ENCODE measurements at places on chromosomes 2 and 18.

- DNase-seq, result no peak
Measured at GRCh38 chr2:5020116-5020875, 671.9 kb upstream of the SOX11 start.

DNA sequence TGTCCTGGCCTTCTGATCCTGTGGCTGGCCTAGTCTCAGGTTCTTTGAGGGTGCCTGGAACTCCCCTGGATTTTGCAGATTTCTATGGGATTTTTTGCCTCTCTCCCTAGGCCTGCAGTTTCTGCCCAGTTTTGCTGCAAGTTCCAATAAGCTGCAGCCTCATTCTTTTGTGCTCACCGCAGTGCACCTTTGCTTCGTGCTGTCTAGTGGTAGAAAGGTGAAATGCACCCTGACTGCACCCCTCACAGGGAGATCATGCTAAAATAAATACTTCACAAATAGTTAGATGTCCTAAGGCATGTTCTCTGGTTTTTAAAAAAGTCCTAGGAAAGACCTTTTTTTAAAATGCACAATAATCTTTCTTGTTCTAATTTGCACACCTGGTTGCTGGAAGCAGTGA, 72.5 kb downstream of the GNAL start:
- DNase-seq, result no peak

- no peak for DNase-seq
Measured at GRCh38 chr2:151775057-151775740, 40.9 kb upstream of the NEB start.

GRCh38 chr2:15967415-15968279, 27.3 kb downstream of the MYCN start:
- DNase-seq, result no peak

- no peak for DNase-seq
Measured at GRCh38 chr2:223918671-223919134, 26.4 kb downstream of the WDFY1 start.

DNA sequence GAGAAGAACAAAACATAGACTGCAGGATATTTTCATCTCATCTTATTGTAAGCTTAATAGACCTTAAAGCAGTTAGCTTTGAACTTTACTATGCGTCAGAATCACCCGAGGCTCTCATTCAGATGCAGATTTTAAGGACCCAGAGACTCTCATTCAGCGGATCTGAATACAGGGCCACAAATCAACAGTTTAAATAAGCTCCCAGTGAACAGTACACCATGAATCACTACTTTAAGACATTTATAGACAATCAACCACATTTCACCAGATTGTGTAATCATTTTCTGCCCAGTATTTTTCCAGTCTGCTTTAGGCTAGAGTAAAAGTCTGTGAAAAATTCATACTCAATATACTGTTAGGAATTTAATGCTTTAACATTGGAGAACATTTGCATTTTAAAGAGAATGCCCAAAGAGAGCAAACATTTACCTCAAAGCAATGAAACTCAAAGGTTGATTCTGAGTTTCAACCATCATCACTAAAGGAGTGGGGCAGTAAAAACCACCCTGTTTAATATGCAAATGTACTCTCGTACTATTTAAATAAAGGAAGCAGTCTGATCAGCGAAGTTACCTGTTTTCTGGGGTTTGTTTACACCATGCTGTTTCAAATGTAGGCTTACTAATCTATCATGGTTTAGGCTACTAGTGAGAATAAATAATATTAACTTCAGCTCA, 11.0 kb upstream of the ALPK2 start:
- no peak for DNase-seq

- DNase-seq, result no peak
Measured at GRCh38 chr18:5122272-5122671, 74.8 kb downstream of the AKAIN1 start.

DNA sequence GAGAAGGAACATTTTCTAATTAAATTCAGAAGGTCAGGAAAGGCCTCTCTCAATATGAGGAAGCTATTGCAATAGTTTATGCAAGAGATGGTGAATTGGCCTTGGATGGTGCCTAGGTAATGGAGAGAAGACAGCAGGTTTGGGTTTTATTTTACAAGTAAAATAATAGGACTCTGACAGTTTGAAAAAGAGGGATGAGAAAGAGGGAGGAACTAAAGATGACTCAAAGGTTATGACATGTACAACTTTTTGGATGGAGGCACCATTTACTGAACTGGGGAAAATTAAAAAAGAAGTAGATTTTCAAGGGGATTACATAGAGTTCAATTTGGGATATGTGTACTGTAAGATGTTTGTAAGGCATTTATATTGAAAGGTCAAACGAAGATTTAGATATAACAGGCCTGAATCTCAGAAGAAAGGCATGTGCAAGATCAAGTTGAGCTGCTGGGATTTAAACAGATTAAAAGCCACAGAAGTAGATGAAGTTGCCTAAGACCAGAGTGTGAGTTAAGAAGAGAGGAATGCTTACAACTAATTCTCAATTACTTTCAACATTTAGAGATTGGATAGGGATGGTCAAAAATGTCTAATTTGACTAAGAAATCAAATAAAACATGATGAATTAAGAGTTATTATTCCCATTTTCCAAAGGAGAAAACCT, 12.3 kb upstream of the ASNSD1 start:
- no peak for DNase-seq

DNA sequence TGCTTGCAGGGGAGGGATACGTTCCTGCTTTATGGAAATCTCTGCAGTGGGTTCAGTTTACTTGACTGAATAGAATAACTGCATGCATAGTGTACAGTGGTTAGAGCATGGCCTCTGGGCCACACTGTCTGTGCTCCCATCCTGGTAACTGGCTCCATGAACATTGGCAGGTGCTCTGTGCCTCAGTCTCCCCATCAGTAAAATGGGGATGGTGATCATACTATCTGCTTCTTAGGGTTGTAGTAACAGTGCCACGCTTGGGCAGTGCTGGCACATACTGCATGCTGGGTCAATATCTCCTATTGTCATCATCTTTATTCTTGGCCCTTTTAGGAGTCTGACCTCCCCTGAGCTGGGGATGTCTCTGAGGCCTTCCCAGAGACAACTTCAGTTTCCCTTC, 117.3 kb downstream of the CTIF start:
- DNase-seq, result no peak

- DNase-seq, result no peak
Measured at GRCh38 chr18:63477968-63478367, 1.2 kb downstream of the SERPINB5 start.

DNA sequence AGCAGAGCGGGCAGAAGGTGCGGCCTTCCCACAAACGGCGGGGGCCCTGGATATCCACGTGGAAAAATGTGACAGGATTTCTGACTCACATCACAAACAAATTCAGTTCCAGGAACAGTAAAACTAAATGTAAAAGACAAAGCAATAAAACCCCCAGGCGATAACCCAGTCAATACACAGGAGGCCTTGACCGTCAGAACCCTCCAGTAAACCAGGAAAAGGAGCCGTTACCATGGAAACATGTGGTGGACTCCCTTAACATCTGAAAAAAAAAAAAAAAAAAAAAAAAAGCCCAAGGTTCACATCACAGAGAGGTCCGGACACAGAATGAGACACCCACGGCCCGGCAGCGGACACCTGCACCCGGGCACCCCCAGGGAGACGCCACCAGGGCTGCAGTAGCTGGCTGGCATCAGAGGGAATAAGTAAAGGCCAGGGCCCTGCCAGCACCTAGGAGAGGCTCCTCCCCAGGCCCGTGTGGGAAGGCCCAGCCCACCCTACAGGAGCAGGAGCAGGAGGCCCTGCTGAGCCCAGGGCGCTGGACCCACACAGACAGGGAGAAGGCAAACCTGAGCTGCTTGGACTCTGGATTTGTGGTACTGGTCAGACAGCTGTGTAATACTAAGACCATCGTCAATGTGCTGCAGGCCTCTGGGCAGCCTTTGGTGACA, 83.7 kb downstream of the TMEM18 start:
- DNase-seq, result no peak

GRCh38 chr2:151374436-151374835, 17.0 kb downstream of the TNFAIP6 start:
- DNase-seq, result no peak

DNA sequence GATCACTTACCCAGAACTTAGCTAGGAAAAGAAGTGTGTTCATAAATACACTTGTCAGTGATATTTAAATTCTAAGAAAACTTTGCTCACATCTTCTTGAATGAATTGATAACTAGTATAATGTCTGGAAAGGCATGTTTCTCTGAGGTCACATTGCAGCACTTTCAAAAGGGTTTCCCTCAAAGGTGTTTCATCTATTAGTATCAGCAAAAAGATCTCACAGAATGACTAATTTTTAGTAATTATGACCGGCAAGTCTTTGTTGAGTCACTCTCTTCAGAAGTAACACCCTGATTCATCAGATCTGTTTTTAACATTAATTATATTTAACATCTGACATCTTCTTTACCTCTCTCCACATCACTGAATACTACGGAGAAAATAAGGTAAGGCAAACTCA, 222.3 kb downstream of the IKZF2 start:
- no peak for DNase-seq

DNA sequence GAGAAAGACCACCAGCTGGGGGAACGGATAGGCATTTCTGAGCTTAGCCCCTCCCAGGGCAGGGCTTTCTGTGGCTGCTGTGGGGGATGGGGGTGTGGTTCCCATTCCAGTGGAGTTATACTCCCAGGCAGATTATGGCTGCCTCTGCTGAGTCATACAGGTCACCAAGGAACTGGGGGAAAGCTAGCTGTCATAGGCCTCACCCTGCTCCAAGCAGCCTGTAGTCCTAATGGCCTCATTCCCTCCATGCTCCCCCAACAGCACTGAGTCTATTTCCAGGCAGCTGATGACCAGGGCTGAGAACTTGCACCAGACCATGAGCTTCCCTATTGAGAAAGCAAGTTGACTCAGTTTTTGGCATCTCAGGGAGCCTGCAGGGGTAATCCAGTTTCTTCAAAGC, 87.1 kb downstream of the GPR39 start:
- no peak for DNase-seq

DNA sequence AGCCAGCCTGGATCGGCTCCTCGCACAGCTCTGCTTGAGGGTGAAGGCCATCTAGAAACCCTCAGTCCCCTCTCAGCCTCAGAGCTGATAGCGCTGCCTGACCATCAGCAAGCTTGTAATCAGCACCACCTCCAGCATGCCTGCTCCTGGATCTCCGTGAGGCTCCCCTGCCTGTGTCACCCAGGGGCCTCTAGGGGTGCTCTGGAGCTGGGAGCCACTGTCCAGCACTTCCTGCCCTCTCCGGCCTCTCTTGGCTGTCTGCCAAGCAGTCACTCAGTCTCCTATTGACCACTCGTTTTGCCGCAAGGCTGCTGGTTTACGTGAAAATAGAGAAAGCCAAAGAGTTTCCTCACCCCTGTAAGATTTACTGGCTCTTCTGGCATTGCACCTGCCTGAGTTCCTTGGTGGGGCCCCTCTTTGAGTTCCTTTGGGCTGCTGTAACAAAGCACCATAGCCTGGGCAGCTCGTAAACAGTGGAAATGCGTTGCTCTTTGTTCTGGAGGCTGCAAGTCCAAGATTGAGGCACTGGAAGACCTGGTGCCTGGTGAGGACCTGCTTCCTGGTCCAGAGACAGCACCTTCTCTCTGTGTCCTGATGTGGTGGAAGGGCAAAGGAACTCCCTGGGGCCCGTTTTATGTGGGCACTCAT, 17.9 kb downstream of the CAPN10 start:
- peak; percentile 12 for DNase-seq

- no peak for DNase-seq
Measured at GRCh38 chr2:15092181-15092580, 459.7 kb downstream of the LRATD1 start.

DNA sequence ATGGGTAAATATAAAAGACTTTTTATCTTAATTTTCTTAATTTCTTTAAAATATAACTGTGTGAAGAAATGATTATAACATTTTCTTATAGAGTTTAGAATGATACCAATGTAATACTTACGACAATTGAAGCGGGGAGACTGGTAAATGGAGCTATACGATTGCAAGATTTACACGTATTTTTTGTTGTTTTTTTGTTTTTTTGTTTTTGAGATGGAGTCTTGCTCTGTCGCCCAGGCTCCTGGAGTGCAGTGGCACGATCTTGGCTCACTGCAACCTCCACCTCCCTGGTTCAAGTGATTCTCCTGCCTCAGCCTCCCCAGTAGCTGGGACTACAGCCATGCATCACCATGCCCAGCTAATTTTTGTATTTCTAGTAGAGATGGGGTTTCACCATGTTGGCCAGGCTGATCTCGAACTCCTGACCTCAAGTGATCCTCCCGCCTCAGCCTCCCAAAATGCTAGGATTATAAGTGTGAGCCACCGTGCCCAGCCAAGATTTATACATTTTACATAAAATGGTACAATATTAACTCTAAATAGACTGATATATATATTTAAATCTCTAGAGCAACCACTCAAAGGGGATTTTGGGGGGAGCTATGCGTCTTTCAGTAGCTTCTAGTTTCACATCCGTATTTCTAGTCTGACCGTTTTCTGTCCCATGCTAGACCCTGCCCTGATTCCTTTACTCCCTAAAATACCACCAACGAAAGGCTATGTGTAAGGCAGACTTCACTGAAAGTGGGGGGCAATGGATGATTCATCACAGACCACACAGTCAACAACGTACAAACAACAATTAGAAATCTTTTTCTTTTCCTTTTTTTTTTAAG, 28.2 kb upstream of the ATG16L1 start:
- DNase-seq, result no peak

All from GF-D8 (cell line).